Adrenal gland (tissue), 19 donors: ENCODE measurements at places on chromosomes 1 and 21. TPM values are rescaled to one million over a fixed set of nuclear protein-coding genes. Genes with fewer than 3 reads are reported as not detected.

Gene NR1I3
- polyA plus RNA-seq: not detected

Gene CYB5RL
- polyA plus RNA-seq: 6.7 TPM

DNA sequence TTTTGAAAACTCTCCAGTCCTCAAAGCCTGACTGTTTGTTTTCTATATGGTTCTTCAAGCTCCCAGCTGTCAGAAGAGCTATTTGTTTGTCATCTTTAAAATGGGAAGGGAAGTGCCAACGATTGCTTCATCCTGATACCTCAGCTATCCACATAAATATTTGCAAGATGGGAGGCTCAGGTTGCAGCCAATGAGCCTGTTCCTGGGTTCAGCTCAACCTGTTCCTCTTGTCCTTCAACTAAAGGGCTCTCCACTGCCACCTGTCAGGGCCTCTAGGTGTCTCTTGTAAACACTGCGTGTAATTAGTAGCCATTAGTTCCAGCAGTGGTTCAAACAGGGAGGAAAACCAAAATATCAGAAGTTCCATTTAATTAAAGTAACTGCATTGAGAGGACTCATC lies 445.1 kb downstream of the AJAP1 start:
- no peaks in the 10 kb centered on the region for H3K4me1 ChIP-seq
- no peak overlapping the region for H3K27ac ChIP-seq
- no peak overlapping the region for H3K4me3 ChIP-seq
- DNase-seq: no peak

Gene ATP6V1G3
- not detected for polyA plus RNA-seq
